ENCODE measurements at places on chromosomes 1 and 21.

DNA sequence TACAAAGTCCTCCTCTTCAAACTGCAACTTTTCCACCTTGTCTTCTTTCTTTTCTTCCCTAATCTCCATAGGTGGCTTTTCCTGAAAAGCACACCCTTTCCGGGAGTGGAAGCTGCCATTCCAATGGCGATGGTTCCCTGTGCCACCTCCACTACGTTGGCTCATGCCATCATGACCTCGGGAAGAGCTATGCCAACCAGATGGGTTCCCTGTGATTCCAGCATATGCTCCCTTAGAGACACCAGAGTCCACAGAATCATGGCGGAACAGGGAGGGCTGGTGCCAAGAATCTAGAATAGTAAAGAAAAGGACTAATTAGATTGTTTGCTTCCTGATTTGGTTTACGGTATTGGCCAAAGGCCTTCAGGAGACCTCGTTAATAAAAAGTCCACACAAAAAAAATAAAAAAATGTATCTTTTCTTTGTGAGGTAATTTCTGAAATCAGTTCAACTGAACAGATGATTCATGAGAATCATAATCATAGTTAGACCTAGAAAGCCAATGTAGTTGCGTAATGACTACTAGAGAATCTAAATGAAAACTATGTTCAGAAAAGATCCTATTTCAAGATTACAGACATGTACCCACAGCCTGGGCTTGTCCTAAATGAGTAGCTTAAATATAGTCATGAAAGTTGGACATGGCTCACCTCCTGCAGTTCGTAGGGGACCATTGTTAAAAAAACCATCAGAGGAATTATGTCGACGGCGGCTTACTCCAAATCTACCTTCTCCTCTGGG lies 30.9 kb upstream of the CCDC17 start:
- no peak for DNase-seq

DNA sequence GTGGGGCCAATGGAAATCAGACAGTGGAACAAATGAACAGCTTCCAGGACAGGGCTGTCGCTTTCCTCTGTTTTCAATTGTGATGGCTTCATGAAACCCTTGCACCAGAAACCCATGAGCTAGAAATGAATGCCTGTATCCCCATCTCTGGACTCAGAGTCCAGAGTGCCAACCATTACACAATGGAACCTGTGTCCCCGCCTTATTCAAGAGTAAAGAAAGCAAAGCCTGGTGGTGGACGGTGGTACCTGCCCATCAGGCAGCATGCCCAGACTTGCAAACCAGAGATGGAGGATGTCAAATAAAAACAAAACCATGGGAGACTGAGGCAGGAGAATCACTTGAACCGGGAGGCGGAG lies 4.4 kb upstream of the CAPN2 start:
- DNase-seq: no peak

GRCh38 chr1:19452221-19452663 lies 33.1 kb downstream of the CAPZB start:
- no peak for DNase-seq

DNA sequence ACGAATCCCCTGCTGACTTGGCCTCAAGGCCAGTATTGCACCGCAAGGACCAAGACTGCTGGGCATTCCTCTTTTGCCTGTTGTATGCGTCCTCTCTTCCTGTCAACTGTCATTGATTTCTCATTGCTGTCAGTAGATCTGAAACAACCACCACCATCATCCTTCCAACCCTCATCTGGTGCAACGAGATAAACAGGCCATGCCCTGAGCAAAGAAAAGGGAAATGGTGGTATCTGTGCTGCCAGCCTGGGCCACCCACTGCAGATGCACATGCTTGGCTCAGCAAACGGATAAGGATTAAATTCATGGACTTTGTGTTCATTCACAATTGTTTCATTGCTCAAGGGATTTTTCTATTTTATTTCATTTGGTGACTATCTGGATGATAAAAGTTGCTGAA lies 13.6 kb downstream of the OXCT2 start:
- no peak for DNase-seq

- DNase-seq: no peak
Measured at GRCh38 chr1:47622776-47623556, 185.1 kb downstream of the FOXD2 start.

- DNase-seq: no peak
Measured at GRCh38 chr1:207938016-207938415, 27.1 kb upstream of the CD34 start.

- DNase-seq: no peak
Measured at GRCh38 chr1:161388639-161389038, 21.0 kb upstream of the CFAP126 start.

DNA sequence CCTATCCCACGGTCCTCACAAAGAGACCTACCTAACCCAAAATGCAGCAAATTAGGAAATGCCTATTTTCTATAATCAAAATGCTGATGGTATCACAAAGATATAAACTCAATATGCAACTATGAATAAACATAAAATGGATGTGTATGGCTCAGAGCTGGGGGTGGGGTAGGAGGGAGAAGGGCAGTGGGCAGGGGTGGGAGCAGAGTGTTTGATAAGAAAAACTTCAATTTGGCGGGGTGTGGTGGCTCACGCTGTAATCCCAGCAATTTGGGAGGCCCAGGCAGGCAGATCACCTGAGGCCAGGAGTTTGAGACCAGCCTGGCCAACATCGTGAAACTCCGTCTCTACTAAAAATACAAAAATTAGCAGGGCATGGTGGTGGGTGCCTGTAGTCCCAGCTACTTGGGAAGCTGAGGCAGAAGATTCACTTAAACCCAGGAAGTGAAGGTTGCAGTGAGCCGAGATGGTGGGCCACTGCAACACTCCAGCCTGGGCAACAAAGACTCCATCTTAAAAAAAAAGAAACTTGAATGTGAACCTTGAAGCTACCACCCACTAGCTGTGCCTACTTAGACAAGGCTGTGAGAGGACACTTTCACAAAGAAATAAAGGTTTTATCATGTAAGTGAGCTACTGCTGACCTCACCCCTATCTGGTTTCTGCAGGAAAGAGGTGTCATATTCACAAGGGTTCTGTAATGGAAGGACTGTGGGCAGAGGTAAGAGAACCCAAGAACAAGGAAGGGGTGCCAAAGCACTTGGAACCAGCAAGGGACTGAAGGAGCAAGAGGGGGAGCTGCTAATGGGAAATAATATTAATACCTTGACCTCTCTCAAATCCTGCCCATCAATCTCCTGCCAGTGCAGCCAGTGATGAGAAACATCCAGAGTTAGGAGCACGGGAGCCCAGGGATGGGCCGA lies 53.0 kb downstream of the HLCS start:
- DNase-seq: no peak

DNA sequence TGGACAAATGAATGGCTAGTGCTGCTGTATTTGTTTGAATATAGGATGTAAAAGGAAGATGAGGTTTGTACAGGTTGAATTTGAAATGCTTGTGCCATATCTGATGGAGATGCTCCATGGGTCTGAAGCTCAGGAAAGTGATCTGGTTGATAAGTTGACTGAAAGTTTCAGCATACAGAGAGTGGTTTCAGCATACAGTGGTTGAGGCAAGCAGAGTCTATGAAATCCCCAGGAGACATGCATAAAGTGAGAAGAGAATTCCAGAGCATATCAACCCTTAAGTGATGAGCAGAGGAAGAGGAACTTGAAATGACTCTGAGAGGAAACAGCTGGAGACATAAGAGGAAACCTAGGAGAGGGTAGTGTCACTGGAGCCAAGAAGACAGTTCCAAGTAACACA lies 21.7 kb downstream of the TCHHL1 start:
- no peak for DNase-seq

DNA sequence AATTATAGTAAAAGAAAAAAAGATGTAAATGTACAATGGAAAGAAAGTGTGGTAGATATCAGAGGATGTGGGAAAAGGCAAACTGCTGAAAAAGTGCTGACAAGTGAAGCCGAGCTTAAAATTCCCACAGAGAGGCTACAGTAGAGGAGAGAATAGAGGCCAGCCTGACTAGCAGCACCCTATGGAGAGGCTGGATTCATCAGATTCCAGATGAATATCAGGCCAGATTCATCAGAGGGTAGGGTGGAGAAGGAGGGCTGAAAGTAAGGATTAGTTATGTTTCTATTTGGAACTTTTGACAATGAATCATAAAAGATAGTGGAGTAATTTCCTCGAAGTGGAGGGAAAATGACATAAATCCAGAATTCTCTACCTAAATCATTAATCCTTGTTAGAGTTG lies 60.4 kb upstream of the NEK7 start:
- DNase-seq: no peak
